ENCODE measurements at places on chromosomes 5 and 9.

DNA sequence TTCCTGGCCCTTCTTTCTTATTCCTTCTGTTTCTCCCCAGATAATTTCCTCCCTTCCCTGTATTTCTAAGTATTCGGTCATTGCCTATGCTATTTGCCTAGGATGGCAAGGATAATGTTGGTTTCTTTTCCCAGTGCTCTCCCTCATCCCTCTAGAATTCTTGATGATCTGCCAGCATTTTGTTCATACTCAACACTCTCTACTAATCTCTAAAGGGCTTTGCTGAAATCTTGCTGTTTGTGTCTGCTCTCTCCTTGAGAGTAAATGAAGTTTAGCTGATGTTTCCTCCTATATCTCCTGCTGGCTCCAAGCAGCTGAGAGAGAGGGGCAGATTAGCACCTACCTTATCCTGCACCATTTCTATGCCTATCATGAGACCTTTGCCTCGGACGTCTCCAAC is 38.1 kb downstream of the AGXT2 start:
- no peak for DNase-seq

DNA sequence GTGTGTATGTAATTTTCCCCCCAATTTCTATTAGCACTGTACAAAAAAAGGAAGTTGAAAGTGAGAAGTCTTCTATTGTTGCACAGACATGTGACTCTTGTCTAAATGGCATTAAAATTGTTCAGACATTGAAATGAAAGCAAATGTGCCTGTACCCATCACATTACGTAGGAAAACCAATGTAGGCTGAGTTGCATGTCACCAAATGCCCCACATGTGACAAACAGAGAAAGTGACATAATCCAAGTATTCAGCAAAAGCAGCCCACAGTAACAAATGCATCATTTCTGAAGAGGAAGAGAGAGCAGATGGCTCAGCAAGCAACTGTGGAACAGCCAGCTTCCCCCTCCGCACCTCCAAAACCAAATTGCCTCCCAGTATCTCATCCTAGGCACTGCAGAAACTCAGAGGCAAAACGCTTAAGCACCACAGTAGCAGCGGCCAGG is 161.5 kb upstream of the NR4A3 start:
- no peak for DNase-seq

DNA sequence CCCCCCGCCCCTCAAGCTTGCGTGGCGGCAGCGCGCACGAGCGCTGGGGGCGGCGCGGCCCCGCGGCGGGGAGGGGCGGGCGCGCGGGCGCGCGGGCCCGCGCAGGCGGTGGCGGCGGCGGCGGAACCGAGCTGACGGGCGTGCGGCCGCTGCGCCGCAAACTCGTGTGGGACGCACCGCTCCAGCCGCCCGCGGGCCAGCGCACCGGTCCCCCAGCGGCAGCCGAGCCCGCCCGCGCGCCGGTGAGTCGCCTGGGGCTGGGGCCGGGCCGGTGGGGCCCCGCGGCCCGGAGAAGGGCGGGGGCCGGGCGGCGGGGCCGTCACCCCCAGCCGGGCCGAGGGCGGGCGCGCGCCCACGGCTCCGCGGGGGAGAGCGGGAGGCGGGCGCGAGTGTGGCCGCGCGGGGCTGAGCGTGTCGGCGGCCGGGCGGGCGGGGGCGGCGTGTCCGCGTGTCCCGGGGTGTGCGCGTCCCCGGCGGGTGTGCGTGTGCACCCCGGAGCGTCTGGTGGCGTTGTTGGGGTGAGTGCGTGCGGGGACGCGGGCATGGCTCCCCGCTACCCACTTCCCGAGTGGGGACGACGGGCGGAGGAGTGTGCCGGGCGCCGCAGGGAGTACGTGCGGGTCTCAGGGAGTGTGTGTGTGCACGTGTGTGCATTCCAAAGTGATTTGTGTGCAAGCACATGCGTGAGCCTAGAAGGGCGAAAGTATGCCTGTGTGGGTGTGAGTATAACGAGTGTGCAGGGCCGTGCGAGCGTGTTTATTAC is at the start of gene NEK6:
Gene NEK6 (plus strand): TSS at position 106 of the 763 bp plus-strand sequence. CDS start 44,016 bp downstream, outside the sequence.
- peak; percentile 9 for DNase-seq

- no peak for DNase-seq
Observed at GRCh38 chr5:132488590-132488989, 2.0 kb downstream of the IRF1 start.

GRCh38 chr5:177100714-177101121 is 14.0 kb downstream of the FGFR4 start:
- DNase-seq, result no peak

- no peak for DNase-seq
Observed at GRCh38 chr5:111119856-111120255, 27.7 kb downstream of the WDR36 start.

DNA sequence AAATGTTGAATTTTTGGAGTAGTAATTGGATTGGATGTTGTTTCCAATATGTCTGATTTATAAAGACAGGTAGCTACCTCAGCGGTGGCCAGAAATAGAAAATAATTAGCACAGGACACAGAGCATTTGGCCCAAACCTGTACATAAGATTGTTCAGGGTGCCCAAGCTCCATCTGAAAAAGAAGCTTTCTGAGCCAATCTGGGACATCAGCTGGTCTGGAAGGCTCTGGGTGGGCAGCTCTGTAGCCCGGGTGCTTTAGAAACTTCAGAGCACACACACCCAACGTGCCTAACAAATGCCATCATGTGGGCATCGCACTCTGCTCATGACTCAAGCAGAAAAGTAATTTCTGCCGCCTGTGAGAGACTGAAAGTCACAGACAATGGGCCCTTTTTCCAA is 460.7 kb downstream of the ICE1 start:
- no peak for DNase-seq

- DNase-seq, result no peak
Observed at GRCh38 chr9:88278036-88278435, 110.2 kb upstream of the SPIN1 start.

DNA sequence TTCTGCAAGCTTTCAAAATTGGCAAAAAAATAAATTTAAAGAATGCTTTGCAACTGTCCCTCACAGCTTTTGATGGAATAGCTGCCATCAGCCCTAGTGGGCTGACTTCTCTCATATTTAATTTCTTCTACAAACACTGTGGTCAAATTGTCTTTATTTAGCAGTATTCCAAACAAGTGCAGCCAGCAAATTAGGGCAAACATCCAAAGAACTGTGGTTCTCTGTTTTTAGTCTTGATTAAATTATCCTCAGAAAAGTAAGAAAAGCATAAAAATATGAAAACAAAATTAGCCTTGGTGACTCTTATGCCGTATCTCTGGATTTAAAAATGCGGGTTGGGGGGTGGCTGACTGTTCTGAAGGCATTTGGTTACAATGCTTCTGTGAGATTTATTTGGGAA is 95.8 kb upstream of the RETREG1 start:
- no peak for DNase-seq

- DNase-seq, result no peak
Observed at GRCh38 chr9:34373749-34374148, 2.9 kb downstream of the MYORG start.

- DNase-seq, result no peak
Observed at GRCh38 chr5:96703384-96703920, 41.3 kb downstream of the CAST start.

GRCh38 chr5:67045816-67046740 is 150.5 kb downstream of the CD180 start:
- no peak for DNase-seq

Data from activated gamma-delta T cell treated with anti-CD3 and anti-CD28 coated beads, Interleukin-2, amount 50 U/mL, for 16 hours (primary cell).